ENCODE measurements at places on chromosomes 3 and 15. TPM values are rescaled to one million over a fixed set of nuclear protein-coding genes. Genes with fewer than 3 reads are reported as not detected.

- DNase-seq: no peak
Observed at GRCh38 chr3:194276768-194277103, 74.4 kb downstream of the CPN2 start.

- no peak for DNase-seq
Observed at GRCh38 chr3:18483226-18483625, 58.1 kb upstream of the SATB1 start.

DNA sequence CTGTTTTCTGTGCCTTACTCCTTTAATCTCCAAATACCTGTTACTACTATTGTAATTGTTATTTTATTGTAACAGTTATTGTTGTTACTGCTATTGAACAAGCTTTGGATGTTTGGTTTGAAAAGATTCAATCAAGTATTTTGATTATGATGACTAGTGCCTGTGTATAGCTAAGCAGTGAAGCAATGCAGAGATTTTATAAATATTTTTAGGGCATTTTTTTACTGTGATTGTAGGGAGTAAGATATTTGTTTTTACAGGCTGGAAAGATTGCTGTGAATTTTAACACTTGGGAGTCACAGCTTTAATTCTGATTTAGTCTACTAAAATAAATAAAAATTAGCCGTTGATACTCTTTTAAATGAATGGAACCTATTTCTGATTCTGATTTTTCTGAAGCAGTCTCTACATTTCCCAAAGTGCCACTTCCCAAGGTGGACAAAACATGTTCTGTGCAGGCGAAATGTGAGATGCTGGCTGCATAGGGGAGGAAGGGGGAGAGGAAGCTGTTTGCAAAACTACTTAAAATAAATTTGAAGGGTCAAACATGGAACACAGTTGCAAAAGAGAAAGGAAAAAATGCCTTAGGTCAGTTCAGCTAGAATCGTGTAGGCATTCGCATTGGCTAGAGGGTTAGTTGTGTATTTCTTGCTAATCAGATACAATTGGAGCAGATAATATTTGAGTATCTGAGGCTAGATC, 25.7 kb downstream of the EEFSEC start:
- DNase-seq: no peak

GRCh38 chr3:151009981-151010380, 37.5 kb upstream of the CLRN1 start:
- no peak for DNase-seq

GRCh38 chr15:83061680-83062079, 5.4 kb downstream of the BTBD1 start:
- no peak for DNase-seq

- peak; percentile 13 for DNase-seq
Observed at GRCh38 chr3:167863811-167864551, 128.5 kb downstream of the SERPINI1 start.

DNA sequence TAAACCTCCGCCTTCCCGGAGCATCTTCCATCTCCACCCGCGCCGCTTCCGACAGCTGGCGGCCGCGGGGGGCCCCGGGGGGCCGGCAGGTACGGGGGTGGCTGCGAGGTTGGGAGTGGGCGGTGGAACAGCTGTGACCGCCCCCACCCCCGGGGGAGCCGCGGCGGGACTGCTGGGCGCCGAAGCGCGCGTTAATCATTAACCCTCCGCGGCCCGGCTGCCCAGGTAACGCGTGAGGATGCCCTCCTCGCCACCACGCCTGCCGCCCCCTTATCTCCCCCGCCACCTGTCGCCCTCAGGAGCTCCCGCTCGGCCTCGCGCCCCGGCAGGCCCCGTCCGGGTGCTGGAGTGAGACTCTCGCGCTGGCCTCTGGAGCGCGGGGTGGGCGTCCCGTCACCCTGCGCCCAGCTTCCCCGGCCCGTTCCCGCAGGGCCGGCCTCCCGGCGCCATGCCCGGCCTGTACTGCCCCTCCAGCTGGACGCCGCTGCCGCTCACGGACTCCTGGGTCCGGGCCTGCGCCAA, 757 bp downstream of the VWA5B2 start:
- no peak for DNase-seq

DNA sequence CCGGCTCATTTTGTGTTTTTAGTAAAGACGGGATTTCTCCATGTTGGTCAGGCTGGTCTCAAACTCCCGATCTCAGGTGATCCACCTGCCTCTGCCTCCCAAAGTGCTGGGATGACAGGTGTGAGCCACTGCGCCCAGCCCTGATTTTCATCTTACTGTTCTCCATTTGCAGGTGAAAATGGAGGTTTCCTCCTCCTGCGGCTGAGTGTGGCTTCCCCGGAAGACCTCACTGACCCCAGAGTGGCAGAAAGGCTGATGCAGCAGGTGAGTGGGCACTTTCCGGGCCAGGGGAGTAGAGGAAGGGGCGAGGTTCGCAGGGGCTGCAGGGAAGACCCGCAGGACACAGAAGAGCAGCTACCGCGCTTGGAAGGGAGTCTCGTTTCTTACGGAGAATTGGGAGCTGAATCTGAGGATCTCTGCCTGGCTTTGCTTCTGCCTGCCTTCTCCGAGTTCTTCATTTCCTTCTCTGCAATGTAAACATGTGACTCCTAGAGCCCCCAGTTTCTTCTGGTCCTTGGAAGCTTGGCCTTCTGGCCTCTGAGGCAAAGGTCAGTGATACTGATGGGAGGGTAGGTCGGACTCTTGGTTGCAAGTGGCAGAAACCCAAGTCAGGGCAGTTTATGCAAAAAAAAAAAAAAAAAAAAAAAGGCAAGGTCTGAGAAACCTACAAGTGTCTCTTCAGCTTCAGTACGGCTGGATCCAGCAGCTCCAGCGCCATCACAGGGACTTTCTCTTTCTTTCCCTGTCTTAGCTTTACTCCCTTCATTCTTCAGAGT, 8.9 kb downstream of the MUC20 start:
- DNase-seq: no peak

DNA sequence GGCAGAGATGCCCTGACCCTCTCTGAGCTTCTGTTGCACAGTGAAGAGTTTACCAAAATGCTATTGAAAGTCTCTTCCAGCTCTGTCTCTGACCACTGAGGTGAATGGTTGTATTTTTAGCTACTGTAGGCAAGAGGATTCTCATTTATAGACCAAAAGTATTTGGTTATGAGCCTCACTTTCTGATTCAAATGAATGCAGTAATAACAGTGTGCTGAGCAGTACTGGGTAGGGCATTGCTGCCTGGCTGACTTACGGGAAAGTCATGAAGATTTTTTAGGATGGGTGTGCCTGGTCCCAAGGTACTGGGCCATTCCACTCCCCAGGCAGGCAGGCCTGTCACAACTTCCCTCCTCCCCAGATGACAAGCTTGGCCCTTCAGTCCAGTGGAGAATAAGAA, 15.5 kb downstream of the PLA1A start:
- DNase-seq: no peak

DNA sequence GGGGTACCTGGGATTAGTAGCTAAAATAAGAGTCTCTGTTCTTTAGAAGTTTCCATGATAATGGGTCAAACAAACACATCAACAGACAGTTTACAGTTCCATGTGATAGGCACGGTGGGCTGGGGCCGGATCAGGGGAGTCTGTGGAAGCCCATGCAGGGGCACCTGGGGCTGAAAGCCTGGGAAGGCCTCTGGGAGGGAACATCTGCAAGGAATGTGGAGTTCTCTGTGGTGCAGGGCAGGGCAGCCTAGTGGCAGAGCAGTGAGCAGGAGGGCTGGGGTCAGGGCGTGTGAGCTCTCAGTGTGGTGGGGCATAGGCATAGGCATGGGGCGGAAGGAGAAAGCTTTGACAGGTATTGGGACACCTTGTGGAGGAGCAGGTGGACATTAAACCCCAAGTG, 207.7 kb upstream of the TRIM42 start:
- no peak for DNase-seq

DNA sequence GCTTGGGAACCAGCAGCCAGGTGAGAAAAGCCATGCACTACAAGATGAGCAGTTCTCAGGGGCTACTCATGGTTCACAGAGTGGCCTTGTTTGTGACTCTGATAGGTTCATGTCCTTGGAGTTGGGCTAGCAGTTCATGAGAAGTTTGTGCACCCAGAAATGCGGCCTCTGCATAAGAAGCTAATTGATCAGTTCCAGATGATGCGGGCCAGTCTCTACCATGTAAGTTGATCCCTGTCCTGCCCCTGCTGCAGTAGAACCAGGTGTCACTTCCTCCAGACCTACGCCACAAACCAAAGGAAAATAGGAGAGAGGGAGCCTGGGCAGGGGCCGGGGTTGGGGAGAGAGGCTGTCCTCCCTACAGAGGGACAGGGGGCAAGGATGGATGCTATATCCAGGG, 27.2 kb upstream of the MANF start:
- DNase-seq: no peak

- DNase-seq: peak; percentile 50
Observed at GRCh38 chr15:78065284-78065872, 12.1 kb downstream of the TBC1D2B start.

IGSF10 gene
- 2.1 TPM for total RNA-seq

XYLB gene
- total RNA-seq: 1.4 TPM

C2CD4A gene
- total RNA-seq: not detected

SLC12A8 gene
- 0.88 TPM for total RNA-seq

TP63 gene
- 0.56 TPM for total RNA-seq

All from heart right ventricle (tissue), 16 donors.